ENCODE measurements at places on chromosomes 11 and 22. TPM values are rescaled to one million over a fixed set of nuclear protein-coding genes. Genes with fewer than 3 reads are reported as not detected.

- no peak overlapping the region for H3K27ac ChIP-seq
- peaks cover 11% of the 10 kb centered on the region for H3K4me1 ChIP-seq
- no peaks in the 10 kb centered on the region for H3K27me3 ChIP-seq
- no peak for DNase-seq
- H3K36me3 ChIP-seq: 0 out of 2 replicates have a peak, but pooled peaks cover 2% of the 10 kb centered on the region
Observed at GRCh38 chr11:12824281-12825041, 150.2 kb downstream of the TEAD1 start.

DNA sequence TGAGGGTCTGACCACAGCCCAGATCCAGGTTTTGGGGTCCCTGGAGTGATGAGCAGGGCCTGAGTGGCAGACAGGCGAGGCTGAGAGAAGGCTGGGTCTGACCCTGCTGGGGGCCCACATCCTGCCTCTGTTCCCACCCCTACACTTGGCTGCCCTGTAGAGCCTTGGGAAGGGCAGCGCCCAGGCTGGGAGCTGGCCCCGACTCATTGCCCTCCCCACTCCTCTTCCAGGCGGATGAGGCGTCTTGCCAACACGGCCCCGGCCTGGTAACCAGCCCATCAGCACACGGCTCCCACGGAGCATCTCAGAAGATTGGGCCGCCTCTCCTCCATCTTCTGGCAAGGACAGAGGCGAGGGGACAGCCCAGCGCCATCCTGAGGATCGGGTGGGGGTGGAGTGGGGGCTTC lies 4.9 kb downstream of the DERL3 start:
- H3K4me3 ChIP-seq: no peak overlapping the region
- H3K27me3 ChIP-seq: no peaks in the 10 kb centered on the region
- peaks cover 73% of the 10 kb centered on the region for H3K36me3 ChIP-seq
- H3K4me1 ChIP-seq: no peaks in the 10 kb centered on the region

DNA sequence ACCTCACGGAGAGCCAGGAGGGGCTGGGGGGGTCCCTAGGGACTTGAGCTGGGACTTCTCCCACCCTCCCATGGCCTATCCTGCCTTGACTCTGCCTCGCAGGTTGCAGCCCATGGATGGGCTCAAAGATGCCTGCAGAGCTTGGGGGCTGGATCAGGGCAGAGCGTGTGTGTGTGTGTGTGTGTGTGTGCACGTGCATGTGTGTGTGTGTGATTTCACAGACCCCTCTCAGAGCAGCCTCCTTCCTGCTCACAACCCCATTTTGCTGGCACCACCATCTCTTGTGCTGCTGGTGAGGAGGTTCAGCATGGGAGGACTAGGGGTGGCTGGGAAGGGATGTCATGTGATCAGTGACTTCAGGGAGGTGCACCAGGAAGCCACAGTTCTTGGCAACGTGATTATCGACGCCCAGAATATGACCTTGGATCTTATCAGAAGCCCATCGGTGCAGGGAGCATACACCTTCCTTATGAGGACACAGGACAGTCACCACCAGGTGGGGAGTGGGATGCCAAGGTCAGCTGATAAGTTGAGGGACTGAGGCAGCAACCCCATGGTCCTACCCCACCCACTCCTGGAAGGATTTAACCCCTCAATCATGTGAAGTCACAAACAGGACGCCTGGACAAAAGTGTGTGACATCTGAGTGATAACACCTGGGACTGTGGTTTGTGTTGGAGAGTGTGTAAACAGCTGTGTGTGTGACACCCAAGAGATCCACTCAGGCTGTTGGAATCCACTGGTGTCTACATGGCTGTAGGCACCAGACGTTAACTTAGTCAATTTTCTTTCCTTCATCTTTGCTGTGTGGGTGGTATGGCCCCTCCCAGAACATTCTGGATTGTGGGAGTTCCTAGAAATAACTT lies 1.8 kb upstream of the NAALADL1 start:
- DNase-seq: no peak
- no peaks in the 10 kb centered on the region for H3K27me3 ChIP-seq
- H3K4me1 ChIP-seq: no peaks in the 10 kb centered on the region
- H3K27ac ChIP-seq: no peak overlapping the region
- no peak overlapping the region for H3K4me3 ChIP-seq

Gene CBLIF
- total RNA-seq: not detected

- no peak overlapping the region for H3K27ac ChIP-seq
- no peak overlapping the region for H3K4me3 ChIP-seq
- peaks cover 14% of the 10 kb centered on the region for H3K27me3 ChIP-seq
- no peak for DNase-seq
- H3K36me3 ChIP-seq: no peaks in the 10 kb centered on the region
Observed at GRCh38 chr11:45755281-45755859, 49.6 kb upstream of the SLC35C1 start.

Gene NRIP3
- total RNA-seq: 10.1 TPM

DNA sequence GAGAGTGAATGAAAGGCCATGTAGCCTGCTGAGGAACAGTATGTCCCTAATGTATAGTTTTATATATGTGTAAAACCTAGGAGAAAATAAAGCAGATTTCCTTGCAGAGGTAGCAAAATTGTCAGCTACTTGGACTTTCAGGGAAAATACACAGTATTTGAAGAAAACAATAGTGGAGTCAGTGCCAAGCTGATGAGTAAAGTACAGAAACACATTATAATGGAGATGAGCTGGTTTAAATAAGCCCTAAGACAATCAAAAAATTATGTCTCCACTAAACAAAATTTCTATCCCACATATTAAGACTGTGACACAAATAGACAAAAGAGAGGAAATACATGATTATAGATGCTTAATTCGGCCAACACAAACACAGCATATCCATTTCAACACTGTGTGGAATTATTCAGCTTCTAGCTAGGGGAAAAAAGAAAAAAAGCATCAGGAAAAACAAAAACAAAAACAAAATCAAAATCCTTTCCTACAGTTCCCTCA lies 75.9 kb downstream of the MAML2 start:
- DNase-seq: no peak
- H3K4me3 ChIP-seq: no peak overlapping the region
- no peaks in the 10 kb centered on the region for H3K27me3 ChIP-seq
- no peak overlapping the region for H3K27ac ChIP-seq
- H3K36me3 ChIP-seq: no peaks in the 10 kb centered on the region
- H3K4me1 ChIP-seq: no peaks in the 10 kb centered on the region

- no peak overlapping the region for H3K4me3 ChIP-seq
- peaks cover 5% of the 10 kb centered on the region for H3K4me1 ChIP-seq
- no peaks in the 10 kb centered on the region for H3K27me3 ChIP-seq
Observed at GRCh38 chr11:2685566-2686359, 14.0 kb downstream of the KCNQ1OT1 start.
